Uterus (tissue), 4 donors: ENCODE measurements at places on chromosomes 6 and 20.

- no peaks in the 10 kb centered on the region for H3K27me3 ChIP-seq
- no peak overlapping the region for H3K4me3 ChIP-seq
- no peaks in the 10 kb centered on the region for H3K36me3 ChIP-seq
- DNase-seq = no peak
- H3K4me1 ChIP-seq = no peaks in the 10 kb centered on the region
Measured at GRCh38 chr6:163296835-163297519, 117.5 kb upstream of the QKI start.

- H3K4me1 ChIP-seq = no peaks in the 10 kb centered on the region
- no peaks in the 10 kb centered on the region for H3K27me3 ChIP-seq
- no peak for DNase-seq
- no peaks in the 10 kb centered on the region for H3K36me3 ChIP-seq
- H3K4me3 ChIP-seq = no peak overlapping the region
Measured at GRCh38 chr6:10323018-10323417, 91.9 kb downstream of the TFAP2A start.

DNA sequence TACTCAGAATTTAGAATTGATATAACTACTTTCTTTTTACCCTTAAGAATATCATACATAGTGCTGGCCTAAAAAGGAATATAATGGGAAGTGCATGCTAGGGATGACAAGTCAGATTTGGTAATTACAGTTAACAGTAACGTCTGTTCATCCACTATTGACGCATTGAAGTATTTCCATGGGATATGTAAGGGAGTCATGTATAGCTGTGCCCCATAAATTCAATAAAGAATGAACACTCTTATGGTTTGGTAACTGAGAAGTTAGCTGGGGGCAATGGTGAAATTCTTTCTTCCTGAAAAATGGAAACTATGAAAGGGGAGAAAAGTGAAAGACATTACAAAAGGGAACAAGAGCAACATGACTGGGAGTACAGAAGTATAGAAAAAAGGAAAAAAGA lies 2.6 kb upstream of the COL19A1 start:
- no peak overlapping the region for H3K4me3 ChIP-seq
- no peak for DNase-seq
- H3K27me3 ChIP-seq = no peaks in the 10 kb centered on the region
- no peaks in the 10 kb centered on the region for H3K36me3 ChIP-seq
- H3K27ac ChIP-seq = no peak overlapping the region

GRCh38 chr6:13412639-13413465 lies 74.5 kb downstream of the GFOD1 start:
- no peaks in the 10 kb centered on the region for H3K36me3 ChIP-seq
- no peaks in the 10 kb centered on the region for H3K27me3 ChIP-seq
- H3K4me1 ChIP-seq = no peaks in the 10 kb centered on the region
- no peak overlapping the region for H3K4me3 ChIP-seq
- no peak overlapping the region for H3K27ac ChIP-seq
- no peak for DNase-seq

GRCh38 chr6:145241039-145241438 lies 494.3 kb downstream of the EPM2A start:
- H3K27me3 ChIP-seq = no peaks in the 10 kb centered on the region
- no peak for DNase-seq
- no peaks in the 10 kb centered on the region for H3K4me1 ChIP-seq
- no peak overlapping the region for H3K4me3 ChIP-seq

DNA sequence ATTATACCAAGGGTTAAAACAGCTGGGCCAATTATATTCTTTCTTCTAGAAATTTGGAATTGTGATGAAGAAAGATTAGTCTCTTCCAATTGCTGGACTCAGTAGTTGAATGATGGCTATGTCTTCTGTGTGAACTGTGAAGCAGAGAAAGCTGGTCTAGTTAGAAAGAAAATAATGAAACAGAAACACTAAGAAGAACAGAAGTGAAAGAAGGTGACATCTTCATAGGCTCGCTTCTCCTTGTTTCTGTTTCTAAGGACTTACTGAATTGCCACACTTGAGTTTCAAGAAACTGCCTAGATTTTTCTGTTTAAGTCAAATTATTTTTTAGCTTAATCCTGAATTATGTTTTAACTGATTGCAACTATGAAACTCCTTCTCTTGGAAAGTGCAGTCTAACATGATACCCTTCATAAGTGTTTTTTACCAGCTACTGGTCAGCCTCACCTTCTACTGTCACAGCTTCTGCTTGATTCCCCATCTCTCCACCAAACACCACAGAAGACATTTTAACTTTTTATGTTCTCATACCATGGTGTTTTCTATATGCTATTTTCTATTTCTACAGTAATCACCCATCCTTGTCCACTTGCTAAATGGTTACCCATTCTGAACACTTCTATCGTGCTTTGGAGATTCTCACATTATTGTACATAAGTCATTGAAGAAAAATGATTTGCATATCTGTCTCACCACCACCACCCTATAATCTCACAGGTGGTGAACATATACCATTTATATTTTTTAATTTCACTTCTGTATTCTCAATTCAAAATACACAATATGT lies 268.8 kb downstream of the GRIK2 start:
- no peak overlapping the region for H3K27ac ChIP-seq
- H3K36me3 ChIP-seq = no peaks in the 10 kb centered on the region
- H3K27me3 ChIP-seq = no peaks in the 10 kb centered on the region
- no peak overlapping the region for H3K4me3 ChIP-seq

DNA sequence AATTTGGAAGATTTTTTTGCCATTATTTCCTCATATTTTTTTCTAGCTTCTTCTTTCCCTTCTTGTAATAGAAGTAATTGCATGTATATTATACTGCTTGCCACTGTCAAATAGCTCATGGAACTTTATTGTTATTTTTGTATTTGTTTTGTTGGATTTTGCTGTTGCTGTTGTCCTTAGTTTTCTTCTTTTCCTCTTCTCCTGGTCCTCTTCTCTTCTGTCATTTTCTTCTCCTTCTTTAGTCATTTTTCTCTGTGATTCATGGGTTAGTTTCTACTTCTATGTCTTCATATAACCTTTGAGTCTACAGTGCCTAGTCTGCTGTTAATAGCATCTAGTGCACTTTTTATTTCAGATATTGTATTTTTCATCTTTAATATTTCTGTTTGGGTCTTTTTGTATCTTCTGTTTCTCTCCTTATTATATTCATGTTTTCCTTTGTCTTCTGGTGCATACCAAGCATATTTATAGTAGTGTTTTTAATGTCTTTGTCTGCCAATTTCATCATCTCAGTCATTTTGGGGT lies 226.2 kb downstream of the HIVEP2 start:
- no peaks in the 10 kb centered on the region for H3K27me3 ChIP-seq
- no peak for DNase-seq
- H3K27ac ChIP-seq = no peak overlapping the region
- H3K4me3 ChIP-seq = no peak overlapping the region

GRCh38 chr20:36703530-36703929 lies 42.4 kb downstream of the NDRG3 start:
- no peaks in the 10 kb centered on the region for H3K27me3 ChIP-seq
- no peaks in the 10 kb centered on the region for H3K4me1 ChIP-seq
- no peak overlapping the region for H3K4me3 ChIP-seq
- no peak overlapping the region for H3K27ac ChIP-seq

GRCh38 chr20:20869161-20869775 lies 156.8 kb upstream of the RALGAPA2 start:
- DNase-seq = no peak
- H3K27me3 ChIP-seq = no peaks in the 10 kb centered on the region
- H3K4me3 ChIP-seq = no peak overlapping the region
- H3K4me1 ChIP-seq = no peaks in the 10 kb centered on the region

- DNase-seq = no peak
- no peaks in the 10 kb centered on the region for H3K27me3 ChIP-seq
- no peaks in the 10 kb centered on the region for H3K4me1 ChIP-seq
- no peak overlapping the region for H3K4me3 ChIP-seq
- H3K36me3 ChIP-seq = no peaks in the 10 kb centered on the region
Measured at GRCh38 chr20:37748015-37748414, 54.2 kb downstream of the CTNNBL1 start.

DNA sequence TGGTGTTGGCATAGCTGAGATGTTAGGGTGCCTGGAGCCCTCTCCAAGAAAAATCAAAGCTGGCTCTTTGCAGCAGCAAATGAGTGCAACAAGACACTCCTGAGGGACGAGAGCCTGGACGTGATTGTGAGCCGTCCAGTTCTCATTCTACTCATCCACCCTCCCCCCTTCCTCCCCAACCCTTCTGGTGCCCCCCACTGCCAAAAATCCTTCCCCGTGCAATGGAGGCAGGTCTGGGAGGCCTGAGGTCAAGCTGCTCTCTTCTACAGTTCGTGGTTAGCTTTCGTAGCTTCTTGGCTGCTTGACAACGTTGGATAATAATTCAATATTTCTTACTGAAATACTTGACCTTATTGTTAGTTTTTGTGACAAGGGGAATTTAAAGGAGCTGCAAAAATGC lies 185.3 kb upstream of the SUPT3H start:
- no peak overlapping the region for H3K27ac ChIP-seq
- peak; percentile 27 for DNase-seq
- no peak overlapping the region for H3K4me3 ChIP-seq
- H3K4me1 ChIP-seq = no peaks in the 10 kb centered on the region
- no peaks in the 10 kb centered on the region for H3K27me3 ChIP-seq

DNA sequence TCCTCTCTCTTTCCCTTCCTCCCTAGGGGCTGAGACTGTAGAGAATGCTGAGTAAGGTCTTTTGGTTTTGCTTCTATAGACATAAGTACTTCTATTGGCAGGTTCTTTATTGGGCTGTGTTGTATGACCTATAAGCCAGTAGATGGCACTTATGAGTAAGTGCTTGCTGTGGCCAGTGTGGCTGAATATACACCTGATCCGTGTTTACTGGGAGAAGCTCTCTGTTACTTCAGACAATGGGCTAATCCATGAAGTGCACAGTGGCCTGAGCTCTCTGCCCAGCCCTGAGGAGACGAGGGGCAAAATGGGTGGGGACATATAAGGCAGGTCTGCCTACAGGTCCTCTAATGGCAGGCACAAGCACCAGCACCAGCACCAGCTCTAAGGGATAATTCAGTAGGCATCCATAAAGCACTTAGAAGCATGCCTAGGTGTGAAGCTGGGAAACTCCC lies 610.3 kb downstream of the RNF144B start:
- no peak overlapping the region for H3K27ac ChIP-seq
- H3K27me3 ChIP-seq = no peaks in the 10 kb centered on the region
- H3K4me3 ChIP-seq = no peak overlapping the region
- no peak for DNase-seq
- no peaks in the 10 kb centered on the region for H3K36me3 ChIP-seq
- H3K4me1 ChIP-seq = no peaks in the 10 kb centered on the region

GRCh38 chr20:57582432-57583288 lies 21.8 kb downstream of the PCK1 start:
- H3K27me3 ChIP-seq = no peaks in the 10 kb centered on the region
- peaks cover 13% of the 10 kb centered on the region for H3K4me1 ChIP-seq
- H3K4me3 ChIP-seq = no peak overlapping the region

DNA sequence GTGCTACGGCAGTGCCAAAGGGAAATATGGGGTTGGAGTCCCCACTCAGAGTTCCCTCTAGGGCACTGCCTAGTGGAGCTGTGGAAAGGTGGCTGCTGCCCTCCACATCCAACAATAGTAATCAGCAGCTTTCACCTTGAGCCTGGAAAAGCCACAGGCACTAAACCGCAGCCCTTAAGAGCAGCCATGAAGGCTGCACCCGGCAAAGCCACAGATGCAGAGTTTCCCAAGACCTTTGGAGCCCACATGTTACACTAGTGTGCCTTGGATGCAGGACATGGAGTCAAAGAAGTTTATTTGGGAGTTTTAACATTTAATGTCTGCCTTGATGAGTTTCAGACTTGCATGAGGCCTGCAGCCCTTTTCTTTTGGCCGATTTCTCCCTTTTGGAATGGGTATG lies 91.4 kb upstream of the HSF2 start:
- H3K27ac ChIP-seq = no peak overlapping the region
- DNase-seq = no peak
- no peaks in the 10 kb centered on the region for H3K27me3 ChIP-seq
- no peaks in the 10 kb centered on the region for H3K36me3 ChIP-seq
